ENCODE measurements at places on chromosomes 13 and 19.

GRCh38 chr13:97109256-97109655, 112.9 kb upstream of the MBNL2 start:
- no peak for DNase-seq

DNA sequence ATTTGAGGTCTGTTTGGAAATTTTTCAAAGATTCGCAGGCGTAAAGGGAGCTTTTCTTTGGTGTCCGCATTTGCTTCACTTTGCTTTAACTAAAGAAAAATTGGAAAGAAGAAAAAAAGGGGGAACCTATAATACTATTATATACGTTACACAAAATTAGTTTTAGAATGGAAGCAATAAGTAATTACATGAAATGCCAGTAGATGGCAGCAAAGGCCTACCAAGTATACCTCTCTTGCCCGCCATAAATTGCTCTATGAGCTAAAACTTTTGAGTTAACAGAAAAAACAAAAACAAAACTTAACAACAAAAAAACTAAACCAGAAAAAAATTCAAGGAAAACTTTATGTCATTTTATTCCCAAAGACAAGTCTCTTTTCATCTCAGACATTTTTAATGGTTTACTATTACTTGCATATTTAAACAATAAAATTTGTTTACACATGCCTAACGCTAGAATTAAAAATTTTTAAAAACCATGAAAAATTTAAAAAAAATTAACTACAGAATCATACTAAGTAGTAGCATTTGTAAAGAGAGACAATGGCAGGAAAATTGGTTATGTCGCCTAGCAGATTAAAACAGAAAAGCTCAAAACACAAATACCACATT, 271.4 kb downstream of the NALCN start:
- DNase-seq: no peak

DNA sequence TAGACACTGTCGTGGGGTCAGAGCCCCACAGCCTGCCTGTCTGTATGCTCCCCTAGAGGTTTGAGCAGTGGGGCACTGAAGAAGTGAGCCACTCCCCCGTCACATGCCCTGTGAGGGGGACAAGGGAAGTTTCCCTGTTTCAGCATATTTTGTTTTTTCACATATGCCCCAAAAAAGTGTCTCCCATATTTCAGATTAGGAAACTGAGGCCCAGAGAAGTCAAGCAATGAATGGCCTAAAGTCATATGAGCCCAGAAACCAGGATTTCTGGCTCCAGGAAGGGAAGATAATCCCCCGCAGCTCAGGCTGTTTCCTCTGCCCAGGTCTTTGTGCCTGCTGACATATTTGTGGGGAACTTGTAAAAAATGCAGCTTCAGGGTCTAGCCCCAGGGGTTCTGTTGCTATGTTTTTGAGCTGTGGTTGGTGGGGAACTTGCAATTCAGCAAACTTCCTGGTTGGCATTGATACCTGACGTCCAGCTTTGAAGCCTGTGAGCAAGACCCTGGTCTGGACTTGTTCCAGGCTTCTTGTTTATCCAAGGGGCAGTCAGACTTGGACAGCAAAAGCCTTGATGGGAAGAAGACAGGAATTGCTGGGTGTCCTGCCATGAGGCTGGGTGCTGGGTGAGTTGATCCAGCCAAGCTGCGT, 9.5 kb downstream of the RASL11A start:
- no peak for DNase-seq

- no peak for DNase-seq
Observed at GRCh38 chr19:16902545-16902944, 13.7 kb downstream of the F2RL3 start.

GRCh38 chr19:28543244-28543776, 669.6 kb downstream of the UQCRFS1 start:
- DNase-seq: no peak

DNA sequence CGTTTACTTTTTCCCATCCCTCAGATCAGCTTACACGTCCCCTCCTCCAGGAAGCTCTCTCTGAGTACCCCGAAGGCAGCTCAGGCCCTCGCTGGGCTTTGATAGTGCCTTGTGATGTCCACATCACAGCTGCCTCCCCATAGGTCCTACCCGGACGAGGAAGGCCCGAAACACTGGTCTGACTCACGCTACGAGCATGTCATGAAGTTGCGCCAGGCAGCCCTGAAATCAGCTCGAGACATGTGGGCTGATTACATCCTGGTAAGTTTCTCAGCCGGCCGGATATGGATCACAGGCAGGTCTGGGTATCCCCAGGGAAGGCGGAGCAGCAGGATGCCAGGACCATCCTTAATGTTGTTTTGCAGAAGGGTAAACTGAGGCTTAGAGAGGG, 4.8 kb downstream of the COLGALT1 start:
- DNase-seq: no peak

GRCh38 chr13:95206116-95206515, 95.1 kb downstream of the ABCC4 start:
- DNase-seq: no peak

- no peak for DNase-seq
Observed at GRCh38 chr13:100460266-100460665, 128.3 kb downstream of the GGACT start.

DNA sequence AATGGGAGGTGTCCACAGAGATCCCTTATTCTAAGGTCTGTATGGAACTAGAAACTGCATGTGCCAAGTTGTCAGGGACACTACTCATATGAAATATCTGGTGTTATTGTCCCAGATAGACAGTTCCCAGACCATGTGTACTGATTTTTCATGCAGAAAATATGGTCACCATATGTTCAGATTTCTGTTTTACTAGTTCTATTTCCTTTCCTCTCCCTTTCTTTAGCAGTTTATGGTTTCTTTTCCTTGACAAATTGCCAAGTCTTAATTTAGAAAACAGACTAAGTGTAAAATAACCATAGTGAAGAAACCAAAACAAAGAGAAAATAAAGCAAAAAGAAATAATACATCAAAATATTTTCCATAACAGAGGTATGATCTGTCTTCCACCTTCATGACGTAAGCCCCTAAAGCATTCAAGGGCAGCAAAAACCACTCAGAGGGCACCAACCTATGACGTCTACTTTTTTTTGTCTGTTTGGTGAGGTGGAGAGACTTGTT, 248.5 kb downstream of the KCTD12 start:
- peak; percentile 9 for DNase-seq

DNA sequence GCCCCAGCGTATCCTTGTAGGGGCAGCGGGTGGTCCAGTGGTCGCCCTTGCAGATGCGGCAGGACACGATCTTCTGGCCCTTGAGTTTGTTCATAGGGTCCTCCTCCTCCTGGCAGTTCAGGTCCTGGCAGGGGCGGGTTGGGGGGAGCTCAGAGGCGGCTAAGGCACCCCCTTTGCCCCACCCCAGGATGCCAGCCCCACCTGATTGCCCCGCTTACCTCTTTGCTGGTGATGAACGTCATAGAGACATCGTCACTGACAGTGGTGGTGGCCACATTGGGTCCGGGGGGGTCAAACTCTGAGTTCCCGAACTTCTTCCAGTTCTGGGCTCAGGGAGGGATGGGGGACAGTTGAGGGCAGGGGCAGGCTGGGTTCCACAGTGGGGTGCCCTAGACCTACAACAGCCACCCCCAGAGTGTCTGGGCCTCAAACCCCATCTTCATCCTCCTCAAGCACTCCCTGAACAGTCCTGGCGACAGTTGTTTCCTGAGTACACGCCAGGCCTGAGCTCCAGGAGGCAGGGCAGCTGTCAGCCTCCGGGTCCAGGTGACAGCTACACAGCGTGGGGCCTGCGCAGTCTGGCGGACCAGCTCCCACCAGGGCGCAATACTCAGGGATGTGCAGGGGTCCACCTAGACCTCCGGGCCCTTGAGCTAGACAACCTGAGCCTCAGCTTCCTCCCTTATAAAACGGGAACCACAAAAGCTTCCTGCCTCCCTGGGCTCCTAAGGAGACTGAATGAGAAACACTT, 2.7 kb downstream of the EIF3G start:
- DNase-seq: no peak

DNA sequence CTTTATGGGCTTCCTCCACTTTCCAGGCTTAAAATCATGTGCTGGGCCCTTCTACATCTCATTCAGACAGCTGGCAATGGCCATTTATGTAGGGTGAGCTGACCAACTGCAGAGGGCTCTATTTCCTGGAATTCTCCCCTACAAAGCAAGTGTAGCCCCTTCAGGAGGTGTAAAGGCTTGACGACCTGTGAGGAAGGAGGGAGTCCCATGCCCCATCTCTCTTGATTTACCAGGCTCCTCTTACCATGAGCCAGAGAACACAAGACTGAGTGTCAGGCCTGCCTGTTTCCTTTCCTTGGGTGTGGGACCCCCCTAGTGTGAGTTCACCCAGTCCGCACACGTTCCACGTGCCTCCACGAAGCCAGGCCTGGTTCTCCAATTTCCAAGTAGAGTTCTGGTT, 16.6 kb downstream of the ZNF536 start:
- DNase-seq: no peak

DNA sequence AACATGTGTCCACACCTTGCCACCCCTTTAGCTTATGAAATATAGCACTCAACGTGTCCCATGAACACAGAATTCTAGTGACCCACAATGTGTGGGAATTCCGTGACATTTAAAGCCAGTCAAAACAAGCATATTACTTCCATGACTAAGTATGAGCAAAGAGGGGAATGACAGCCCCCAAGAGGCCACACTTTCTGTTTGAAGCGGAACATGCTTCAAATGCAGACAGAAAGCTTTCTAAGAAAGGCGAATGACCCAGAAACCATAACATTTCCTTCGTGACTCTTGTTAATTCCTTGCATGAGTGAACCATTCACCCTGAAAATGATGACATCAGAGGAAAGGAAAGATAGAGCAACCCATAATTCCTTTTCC, 122.0 kb upstream of the FNDC3A start:
- DNase-seq: peak; percentile 51

All from kidney epithelial cell (primary cell).